HuH-7 (cell line): ENCODE measurements at places on chromosomes 11 and 22.

- DNase-seq, result peak; percentile 80
Measured at GRCh38 chr22:28829358-28830181, 29.2 kb upstream of the XBP1 start.

DNA sequence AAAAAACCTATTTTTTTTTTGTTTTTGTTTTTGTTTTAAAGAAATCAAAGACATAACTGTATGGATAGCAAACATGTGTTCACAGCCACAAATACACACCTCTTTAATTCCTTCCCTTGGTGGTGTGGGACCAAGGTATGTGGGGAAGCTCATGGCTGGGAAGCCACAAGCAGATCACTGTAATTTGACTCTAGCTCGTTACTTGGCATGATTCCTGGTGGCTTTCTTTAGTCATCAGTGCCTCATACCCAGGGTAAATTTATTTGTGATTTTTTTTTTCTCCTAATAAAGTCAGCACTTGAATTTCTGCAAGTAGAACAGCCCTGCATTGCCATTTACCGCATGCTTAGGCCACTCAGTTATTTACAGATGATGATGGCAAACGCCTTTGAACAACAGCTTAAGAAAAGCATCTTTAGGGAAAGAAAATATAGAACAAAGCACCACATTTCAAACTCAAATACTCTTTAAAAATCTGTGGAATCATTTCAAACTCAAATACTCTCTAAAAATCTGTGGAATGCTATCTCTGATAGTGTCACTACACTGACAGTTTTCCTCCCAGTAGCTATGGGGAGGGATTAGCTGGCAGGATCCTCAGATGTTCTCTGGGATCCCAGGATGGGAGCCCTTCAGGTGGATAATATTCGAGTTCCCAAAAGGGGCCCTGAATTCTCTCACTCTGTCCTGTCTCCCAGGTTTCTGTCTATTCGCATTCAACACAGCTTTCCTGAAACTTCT is 687.2 kb downstream of the OPCML start:
- DNase-seq, result no peak

DNA sequence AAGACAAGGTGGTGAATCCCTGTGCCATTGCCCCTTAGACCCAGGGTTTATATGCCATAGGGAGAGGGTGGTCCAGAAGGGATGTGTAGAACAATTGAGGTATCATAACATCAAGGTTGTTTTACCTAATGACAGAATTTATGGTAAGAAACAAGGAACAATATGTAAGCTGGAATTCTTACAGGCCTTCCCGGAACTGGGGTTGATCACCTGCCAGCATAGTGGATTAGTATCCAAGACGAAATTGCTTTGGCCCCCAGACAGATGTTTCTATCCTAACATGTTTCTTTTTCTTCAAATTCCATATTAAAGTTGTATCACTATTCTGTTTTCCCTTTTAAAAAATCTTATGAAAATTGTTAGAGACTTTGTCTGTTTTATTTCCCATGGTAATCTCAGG is 343.8 kb upstream of the ANO3 start:
- DNase-seq, result no peak

DNA sequence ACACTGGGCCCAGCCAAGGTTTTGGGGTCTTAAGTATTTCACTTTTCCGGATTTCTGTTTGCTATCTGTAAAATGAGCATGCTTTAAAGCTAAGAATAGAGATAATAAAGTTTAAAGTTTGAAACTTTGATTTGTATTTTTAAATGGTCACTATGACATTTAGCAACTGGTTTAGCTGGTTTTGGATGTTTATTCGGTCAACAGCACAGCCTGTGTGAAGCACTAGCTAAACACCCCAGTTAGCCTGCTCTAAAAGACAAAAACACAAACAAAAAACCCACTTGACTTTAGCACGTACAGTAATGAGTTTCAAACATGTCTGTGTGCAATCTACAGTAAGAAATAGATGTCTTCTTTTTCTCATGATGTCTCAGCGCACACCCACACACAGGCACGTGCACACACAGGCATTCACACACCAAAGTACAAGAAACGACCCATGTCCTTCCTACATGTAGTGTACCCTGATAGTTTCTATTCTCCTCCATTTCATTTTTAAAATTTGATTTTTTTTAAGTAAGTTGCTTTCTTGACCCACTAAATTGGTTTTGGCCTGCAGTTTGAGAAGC is 29.4 kb downstream of the SLC1A2 start:
- no peak for DNase-seq

DNA sequence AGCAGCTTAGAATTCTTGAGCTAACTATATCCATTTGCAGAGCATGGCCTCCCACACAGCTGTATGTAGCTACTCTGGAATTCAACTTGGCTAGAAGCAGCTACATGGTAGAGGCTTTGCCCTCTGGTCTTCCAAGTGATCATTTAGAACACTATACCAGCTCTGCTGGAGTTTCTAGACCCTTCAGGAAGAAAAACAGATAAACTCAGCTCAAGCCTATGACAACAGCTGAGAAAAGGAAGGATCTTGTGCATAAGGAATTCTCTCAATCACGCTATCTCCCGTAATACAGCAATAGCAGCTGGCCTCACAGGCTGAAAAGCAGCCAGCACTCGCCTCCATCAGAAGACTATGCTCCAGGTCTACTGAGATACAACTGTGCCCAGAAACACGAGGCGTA is 50.6 kb upstream of the APOA1 start:
- no peak for DNase-seq

DNA sequence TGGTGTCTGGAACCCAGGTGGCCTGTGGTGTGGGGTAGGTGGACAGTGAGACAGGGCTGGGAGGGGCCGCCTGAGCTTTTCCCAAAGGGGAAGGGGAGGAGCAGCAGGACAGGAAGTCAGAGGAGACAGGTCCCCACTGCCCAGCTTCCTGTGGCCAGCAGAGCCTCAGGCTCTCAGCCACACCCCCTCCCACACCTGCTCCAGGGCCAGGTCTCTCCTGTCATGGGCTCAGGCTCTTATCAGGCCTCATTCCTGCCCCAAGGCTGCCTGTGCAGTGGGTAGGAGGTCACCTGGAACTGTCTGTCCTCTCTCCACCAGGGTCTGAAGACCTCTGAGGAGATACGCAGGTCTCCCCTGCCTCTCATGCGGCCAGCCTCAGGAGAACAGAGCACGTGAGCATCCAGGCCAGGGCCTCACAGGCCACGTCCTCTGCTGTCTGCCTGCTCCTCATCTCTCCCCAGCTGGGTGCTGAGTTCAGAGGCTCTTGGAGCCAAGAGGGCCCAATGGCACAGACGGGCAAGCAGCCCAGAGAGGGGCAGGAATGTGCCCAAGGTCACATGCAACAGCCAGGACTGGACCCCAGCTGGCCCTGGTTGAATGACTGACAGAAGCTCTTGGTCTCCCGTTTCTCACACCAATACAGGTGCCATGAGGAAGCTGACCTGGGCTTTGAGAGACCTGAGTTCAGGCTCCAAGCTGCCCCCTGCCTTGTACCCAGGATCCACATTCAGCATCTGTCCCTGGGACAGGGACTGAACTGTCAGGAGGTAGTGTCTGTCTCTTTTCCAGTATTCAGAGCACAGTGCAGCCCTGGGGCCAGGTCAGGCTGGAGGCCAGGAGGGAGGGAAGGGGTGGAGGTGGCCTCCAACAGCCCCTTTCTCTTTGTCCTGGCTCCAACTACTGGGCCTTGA is 16.7 kb downstream of the STARD10 start:
- DNase-seq, result no peak

DNA sequence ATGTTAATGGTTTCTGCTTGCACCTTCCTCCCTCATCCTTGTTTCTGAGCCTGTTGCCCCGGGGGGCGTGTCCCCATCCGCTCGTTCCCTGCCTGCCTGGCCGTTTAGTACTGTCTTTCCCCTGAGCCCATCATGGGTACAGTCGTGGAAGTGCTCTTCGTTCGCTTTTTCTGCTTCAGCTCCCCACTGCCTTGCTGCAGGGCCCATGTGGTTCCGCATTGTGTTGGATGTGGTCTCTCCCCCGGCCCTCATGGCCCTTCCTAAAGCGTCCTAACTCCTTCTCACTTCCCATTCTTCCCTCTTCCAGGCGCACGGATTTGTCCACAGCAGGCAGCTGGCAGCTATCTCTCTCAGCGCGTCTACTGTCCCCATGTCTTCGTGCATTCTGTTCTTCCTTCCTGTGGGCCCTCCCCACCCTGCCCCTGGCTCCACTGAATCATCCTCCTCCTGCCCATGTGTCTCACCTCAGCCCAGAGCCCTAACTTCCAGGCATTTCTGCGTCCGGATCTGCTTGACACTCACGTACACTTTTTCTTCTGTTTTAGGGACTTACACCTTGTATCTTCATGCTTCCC is 98.1 kb downstream of the ZBTB16 start:
- no peak for DNase-seq

GRCh38 chr11:94926698-94927237 is 46.6 kb downstream of the CWC15 start:
- DNase-seq, result no peak

DNA sequence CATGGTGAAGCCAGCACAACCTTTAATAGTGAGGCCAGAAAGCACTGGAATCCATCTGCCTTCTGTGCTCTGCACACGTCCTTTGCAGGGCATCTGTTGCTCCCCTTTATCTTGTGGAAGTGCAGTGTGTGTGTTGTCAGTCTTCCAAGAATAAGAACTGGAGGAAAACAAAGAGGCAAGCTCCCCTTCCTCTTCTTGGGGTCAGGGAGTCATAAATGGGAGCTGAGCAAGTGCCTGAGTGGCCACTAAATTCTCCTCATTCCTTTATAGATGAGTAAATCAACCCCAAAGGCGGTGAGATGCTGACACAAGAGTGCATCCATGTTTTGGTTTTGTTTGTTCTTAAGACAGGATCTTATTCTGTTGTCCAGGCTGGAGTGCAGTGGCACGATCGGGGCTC is 38.3 kb downstream of the WT1 start:
- DNase-seq, result no peak

GRCh38 chr11:46237248-46238077 is 40.0 kb upstream of the CREB3L1 start:
- peak; percentile 66 for DNase-seq

DNA sequence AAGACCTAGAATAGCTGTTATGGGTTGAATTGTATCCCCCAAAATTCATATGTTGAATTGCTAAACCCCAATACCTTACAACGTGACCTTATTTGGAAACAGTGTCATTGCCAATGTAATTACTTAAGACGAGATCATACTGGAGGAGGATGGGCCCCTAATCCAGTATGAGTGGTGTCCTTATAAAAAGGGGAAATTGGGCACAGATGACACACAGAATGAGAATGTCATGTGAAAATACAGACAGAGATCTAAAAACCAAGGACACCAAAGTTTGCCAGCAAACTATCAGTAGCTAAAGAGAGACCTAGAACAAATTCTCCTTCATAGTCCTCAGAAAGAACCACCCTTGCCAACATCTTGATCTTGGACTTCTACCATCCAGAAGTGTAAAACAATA is 127.7 kb downstream of the ATXN10 start:
- DNase-seq, result no peak

GRCh38 chr22:27750584-27751265 is 50.8 kb downstream of the MN1 start:
- no peak for DNase-seq

- peak; percentile 57 for DNase-seq
Measured at GRCh38 chr11:128905345-128906184, 14.4 kb downstream of the KCNJ5 start.

- DNase-seq, result no peak
Measured at GRCh38 chr11:86816251-86816726, 15.9 kb downstream of the PRSS23 start.

DNA sequence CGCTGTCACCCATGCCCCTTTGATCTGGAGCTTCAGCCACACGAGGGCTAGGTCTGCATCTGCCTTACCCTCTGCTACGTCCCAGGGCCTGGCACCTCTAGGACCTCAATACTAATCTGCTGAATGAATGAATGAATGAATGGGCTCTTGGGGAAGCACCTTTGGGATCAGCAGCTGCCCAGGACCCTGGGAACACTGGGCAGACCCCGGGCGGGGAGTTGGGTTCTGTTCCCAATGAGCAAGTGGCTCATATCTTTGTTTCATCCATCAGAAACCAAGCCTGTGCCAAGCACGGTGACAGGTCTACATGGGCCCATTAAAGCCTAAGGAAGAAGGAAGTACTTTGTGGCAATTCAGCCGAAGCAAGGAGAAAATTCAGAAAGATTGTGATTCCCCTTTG is 41.5 kb upstream of the SHISAL1 start:
- no peak for DNase-seq

DNA sequence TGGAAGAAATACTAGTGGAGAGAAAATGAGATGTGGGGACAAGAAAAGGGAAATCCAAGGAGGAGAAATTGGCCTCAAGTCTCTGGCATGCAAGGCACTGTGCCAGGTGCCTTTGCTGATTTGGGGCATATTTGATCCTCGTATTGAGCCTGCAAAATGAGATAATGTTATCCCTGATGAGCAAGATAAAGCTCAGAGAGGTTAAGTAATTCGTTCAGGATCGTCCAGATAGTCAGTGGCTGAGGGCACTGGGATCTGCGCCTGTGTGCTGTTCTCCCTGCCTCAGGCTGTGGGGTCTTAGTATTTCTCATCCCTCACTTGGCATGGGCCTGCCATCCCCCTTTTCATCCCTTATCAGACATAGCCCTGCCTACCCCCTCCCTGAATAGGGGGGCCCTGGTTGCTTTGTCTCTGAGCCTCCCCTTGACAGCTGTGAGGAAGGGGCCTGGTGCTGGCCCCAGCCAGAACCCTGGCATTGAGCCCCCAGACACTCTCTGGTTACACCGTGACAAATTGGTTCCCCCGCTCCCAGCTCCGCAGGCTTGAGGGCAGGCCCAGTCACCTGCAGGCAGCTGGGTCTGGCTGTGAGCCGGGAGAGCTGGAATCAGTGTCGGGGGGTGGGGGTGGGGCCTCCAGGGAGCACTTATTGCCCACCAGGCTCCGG is 85.7 kb downstream of the NECTIN1 start:
- DNase-seq, result no peak

GRCh38 chr11:11985954-11986949 is 22.2 kb downstream of the DKK3 start:
- DNase-seq, result no peak

DNA sequence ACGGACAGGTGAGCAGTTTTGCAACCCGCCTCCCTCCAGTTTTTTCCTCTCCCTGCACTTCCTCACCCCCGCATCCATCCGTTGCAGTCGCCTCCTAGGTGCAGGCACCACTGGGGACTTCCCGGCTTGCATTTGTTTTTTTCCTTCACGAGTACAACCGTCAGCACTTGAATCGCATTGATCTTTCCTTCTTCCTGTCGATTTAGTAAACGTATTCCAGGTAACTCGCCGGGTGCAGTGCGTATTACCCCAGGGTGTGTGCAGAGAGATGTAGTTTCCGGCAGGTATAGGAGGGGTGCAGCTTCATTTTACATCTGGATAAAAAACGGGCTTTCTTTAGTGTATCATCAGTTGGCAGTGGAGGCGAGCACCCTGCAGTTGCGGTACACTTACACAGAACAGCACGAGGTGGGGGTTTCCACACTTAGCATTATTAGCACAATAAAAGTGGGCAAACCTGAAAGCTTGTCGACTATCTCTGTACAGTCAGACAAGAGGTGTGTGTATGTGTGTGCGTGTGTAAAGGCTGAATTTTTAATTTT is at the start of gene SORL1-AS1:
TSS of gene SORL1-AS1 (minus strand) at position 359 of the 542 bp plus-strand sequence.
- no peak for DNase-seq
